Panc1 (cell line): ENCODE measurements at places on chromosomes 12 and 14.

GRCh38 chr14:75198291-75198933, 22.0 kb upstream of the TMED10 start:
- DNase-seq, result no peak

GRCh38 chr12:11875414-11875935, 195.3 kb upstream of the BCL2L14 start:
- no peak for DNase-seq

- DNase-seq, result no peak
These were observed 27.7 kb upstream of the BBS10 start for GRCh38 chr12:76375939-76376338.

- DNase-seq, result no peak
These were observed 3.3 kb upstream of the GALC start for GRCh38 chr14:87996291-87996592.

- DNase-seq, result no peak
These were observed 3.9 kb upstream of the VSIG10 start for GRCh38 chr12:118107694-118108093.

DNA sequence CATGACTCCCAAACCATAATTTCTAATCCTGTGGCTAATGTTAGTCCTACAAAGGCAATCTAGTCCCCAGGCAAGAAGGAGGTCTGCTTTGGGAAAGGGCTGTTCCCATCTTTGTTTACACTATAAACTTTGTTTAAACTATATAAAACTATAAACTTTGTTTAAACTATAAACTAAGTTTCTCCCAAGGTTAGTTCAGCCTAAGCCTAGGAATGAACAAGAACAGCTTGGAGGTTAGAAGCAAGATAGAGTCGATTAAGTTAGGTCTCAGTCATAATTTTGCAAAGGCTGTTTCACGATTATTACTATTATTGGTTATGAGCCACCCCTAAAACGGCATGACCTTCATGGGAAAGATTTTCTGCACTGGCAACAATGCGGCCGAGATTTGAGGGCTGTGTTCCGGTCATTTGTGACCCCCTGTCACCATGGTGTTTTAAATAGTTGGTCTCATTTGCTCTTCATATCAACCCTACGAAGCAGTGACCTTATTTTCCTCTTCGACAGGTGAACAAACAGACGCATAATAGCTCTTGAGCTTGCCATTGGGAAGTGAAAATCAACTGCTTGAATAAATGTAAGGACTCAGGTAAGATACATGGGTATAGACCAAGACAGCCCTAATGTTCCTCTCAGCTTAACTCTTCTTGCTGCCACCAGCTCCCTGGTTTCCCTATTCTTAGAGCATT, 322.6 kb upstream of the TMEM132C start:
- DNase-seq, result no peak
